ENCODE measurements at places on chromosomes 13 and 19.

DNA sequence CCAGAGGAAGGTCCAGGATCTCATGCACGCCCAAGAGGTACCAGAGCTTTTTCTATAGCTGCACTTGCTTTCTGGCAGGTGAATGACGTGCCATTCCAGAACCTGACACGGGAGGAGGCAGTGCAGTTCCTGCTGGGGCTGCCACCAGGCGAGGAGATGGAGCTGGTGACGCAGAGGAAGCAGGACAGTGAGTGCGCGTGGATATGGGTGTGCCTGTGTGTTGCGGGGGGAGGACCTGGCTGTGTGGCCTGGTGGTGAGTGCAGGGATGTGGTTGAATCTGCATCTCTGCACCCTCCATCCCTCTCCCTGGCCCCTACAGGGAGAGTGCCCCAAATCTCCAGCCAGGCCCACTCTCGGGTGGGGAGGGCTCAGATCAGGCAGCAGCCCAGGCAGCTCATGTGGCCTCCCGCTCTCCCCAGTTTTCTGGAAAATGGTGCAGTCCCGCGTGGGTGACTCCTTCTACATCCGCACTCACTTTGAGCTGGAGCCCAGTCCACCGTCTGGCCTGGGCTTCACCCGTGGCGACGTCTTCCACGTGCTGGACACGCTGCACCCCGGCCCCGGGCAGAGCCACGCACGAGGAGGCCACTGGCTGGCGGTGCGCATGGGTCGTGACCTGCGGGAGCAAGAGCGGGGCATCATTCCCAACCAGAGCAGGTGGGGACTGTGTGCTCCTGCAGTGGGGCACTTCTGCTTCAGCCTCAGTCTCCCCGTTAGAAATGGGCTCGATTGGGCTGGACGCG lies 22.8 kb downstream of the APBA3 start:
- no peak for DNase-seq

- no peak for DNase-seq
Measured at GRCh38 chr19:8573316-8573715, 3.9 kb downstream of the MYO1F start.

DNA sequence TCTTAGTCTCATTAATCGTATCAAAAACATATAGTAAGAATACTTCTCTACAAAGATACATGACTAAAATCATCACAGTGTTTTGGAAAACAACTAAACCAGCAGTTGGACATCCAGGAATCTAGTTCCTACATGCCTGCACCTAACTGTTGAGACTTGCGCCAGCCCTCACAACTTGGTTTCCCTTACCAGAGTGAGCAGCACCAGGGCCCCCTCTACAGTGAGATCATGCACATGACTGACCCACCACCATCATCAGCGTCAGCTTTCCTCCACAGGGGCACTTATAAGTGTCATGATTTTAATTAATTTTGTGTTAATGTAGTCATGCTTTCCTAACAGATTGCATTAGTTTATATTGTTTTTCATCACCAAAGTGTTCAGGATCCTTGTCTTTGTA lies 1322.0 kb downstream of the EFNB2 start:
- DNase-seq: no peak

- no peak for DNase-seq
Measured at GRCh38 chr19:38555200-38555599, 62.6 kb downstream of the MAP4K1 start.

- no peak for DNase-seq
Measured at GRCh38 chr19:10163536-10163935, 31.2 kb downstream of the DNMT1 start.

DNA sequence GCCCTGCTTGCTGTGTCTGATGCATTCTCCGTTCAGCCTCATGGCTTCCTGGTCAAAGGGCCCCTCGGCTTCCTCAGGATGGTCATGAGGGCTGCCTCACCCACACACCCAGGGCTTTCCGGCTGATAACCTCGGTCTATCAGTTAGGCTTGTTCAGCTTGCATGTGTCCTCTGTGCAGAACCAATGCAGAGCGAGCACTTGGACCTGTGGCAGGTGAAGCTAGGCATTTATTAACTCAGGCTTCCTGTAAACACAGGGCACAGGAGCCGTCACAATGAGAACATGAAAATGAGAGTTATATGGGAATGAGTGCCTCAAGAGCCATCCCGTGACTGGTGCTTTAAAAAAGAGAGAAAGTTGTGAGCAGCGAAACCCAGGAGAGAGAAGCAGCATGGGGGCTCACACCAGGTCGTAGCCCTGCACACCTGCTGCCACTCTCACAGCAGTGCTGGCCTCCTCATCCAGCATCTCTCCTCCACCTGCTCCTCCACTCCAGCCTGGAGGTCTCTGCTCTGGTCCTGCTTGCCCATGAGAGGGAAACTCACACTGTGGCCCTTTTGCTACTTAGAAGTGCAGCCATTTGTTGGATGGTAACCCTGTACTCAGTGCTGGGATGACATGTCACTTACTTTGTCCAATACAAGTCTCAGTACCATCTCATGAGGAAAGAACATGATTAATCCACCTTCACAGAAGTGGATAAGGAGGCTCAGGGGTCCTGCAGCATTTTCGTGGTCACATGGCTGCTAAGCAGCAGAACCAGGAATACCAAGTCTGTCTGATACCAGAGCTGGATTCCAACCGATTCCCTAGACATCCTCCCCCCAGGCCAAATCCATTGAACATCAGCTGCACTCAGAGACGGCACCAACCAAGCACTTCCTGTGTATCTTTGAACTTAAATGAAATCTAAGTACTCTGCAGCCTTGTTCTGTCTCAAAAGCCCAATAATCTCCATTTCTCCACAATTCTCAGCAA lies 50.5 kb upstream of the IRS2 start:
- DNase-seq: no peak

GRCh38 chr13:113089693-113090414 lies 15.7 kb upstream of the F7 start:
- DNase-seq: no peak

DNA sequence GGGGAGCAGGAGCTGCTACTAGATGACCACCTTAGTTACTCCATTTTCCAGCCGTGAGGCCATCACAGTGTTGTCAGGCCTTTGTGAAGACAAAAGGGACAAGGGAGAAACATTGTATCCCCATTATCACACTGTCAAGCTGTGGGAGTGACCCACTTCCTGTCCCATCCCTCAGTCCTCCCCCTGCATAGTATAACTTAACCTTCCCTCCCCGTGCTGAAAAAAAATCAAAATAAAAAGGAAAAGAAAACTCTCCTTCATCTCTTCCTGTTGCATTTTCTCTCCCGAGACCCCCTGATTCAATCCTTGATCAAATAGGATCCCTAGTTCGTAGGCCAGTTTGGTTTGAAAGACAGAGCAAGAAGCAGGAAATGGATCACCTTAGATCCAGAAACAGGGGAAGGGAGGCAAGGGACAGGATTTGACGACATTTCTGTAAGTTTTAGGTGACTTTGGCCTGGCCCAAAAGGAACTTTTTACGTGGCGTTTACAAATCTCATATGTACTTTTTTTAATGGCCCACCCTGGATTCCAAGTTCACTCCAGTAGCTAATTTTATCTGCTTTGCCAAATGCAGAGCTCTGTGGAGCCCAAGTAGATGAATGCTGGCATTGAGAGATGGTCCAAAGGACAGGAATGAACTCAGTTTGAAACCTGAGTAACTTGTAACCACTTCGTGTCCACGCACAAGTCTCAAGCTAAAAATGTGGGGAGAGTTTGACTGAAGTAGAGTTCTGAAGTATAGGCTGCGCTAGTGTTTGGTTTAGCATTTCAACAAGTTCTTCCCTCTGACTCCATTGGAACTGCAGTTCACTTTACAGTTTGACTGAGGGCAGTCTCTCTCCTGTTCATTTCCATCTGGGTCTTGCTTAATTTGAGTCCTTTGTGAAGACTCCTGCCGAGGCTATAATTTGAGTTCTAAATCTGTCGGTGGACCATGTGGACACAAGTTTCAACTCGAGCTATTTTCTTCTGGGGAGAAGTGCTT lies 16.6 kb upstream of the GATAD2A start:
- DNase-seq: no peak

- no peak for DNase-seq
Measured at GRCh38 chr13:112903606-112904195, 65.3 kb upstream of the MCF2L start.

GRCh38 chr19:35080613-35081170 lies 34.9 kb upstream of the FXYD3 start:
- DNase-seq: no peak

GRCh38 chr19:35266520-35267352 lies 2.0 kb upstream of the USF2 start:
- no peak for DNase-seq

- no peak for DNase-seq
Measured at GRCh38 chr19:7997809-7998480, 7.5 kb downstream of the ELAVL1 start.

DNA sequence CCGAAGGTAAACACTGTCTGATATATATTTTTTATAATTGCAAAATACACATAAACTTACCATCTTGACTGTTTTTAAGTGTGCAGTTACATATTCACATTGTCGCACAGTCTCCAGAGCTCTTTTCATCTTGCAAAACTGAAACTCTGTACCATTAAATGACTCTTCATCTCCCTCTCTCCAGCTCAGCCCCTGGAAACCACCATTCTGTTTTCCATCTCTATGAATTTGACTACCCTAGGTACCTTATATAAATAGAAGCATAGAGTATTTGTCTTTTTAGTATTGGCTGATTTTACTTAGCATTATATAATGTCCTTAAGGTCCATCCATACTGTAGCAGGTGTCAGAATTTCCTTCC lies 45.8 kb downstream of the LRCH1 start:
- no peak for DNase-seq

GRCh38 chr13:43569658-43570057 lies 217.1 kb downstream of the ENOX1 start:
- DNase-seq: no peak

GRCh38 chr19:6020166-6020882 lies 42.4 kb upstream of the RANBP3 start:
- no peak for DNase-seq

DNA sequence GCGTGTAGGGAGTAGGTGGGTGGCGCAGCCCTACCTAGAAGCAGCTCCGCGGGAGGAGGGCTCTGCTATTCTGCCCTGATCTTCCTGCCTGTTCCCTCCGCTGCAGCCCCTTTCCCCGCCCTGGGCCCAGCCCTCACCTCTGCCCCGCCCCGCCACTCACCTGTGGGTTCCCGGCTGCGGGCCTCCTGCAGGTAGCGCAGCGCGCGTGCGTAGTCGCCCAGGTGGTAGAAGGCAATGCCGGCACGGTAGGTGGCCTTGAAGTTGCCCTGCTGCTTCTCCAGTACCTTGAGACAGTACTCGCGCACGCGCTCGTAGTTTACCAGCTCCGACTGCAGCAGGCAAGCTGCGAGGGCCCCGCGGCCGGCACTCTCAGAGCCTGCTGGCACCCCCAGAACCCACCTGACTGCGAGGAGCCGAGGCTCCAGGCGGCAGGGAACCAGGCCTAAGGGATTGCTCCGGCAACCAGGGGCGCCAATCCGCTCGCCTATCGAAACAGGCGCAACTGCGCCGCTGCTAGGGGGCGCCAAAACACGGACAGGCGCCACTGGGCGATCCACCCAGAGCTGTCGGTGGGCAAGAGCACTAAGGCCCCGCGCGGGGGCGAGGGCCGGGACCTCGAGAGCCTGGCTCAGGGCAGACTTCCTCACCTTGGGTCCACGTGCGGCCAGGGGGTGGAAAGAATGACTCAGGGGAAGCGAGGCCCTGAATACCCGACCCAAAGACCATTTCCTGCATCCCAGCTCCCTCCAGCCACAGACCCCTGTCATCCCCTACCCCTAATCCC lies 965 bp downstream of the TTC9B start:
- DNase-seq: no peak

GRCh38 chr13:44904967-44905366 lies 84.3 kb downstream of the NUFIP1 start:
- no peak for DNase-seq

DNA sequence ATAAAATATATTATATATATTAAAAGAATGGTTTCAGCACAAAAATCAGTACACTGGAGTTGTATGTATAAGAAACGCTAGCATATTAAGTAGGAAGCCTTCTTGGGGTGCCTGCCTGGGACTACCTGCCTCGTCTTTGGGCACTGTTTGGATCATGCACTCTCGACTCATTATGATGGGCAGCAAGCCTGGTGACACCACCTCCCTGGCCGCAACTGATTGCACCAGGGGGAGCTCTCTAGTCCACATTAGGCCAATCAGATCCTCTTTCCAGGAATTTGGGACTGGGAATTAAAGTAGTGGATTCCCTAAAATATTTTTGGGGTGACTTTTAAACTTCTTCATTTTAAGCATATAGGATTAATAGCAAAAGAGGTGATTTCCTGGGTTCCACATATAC lies 56.0 kb upstream of the RGCC start:
- no peak for DNase-seq

DNA sequence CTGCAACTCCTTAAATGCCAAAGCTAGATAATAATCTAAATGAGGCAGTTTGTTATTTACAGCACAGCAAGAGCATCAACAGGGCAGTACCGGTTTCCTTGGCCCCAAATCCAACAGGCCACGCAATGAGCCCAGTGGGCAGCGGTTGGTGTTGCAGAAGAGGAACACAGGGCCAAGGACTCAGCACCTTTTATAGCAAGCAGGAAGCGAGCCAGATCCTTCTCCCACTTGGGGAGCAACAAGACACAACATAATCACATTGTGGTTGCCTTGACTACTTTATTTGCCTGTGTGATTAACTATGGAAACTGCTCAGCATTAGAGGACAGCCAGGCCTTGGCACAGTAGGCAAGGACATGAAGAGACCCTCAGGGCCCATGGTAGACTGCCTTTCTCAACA lies 67.1 kb upstream of the HTR2A start:
- no peak for DNase-seq

GRCh38 chr19:46620716-46621115 lies 4.2 kb downstream of the PTGIR start:
- DNase-seq: no peak

DNA sequence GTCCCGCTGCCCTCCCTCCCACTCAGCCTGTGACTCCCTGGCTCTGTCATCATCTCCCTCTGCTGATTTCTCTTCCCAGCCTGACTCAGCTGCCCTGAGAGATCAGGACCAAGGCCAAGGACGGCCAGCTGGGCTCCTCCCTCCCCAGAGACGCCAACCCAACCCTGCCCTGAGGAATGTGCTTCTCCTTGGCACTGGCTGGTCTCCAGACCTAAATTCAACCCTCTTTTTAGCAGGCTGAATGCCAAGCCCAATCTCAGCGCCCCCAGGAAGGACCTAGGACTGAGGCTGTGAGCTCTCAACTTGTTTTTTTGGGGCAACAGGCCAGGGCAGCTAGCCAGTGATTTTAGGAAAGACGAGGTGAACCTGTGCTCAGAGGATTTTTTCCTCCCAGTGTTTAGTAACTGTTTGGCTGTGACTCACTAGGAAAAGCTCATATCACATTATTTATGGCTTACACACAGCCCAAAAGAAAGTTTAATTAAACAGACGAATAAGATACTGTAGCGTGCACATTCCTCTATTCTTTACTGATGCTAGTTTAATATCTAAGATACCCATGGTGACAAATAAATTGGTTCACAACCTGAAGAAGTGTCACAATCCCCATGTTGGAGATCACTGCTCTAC lies 7.4 kb upstream of the IGFL1 start:
- DNase-seq: no peak

DNA sequence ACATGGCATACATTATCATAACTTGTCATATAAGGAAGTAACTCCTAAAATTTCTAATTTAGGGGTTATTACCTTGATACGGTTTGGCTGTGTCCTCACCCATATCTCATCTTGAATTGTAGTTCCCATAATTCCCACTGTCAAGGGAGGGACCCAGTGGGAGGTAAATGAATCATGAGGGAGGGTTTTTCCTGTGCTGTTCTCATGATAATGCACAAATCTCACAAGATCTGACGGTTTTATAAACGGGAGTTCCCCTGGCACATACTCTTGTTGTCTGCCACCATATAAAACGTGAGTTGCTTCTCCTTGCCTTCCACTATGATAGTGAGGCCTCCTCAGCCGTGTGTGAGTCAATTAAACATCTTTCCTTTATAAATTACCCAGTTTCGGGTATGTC lies 76.0 kb downstream of the ZDHHC20 start:
- no peak for DNase-seq

- DNase-seq: no peak
Measured at GRCh38 chr13:60143775-60144174, 20.0 kb downstream of the DIAPH3 start.
